ENCODE measurements at places on chromosomes 5 and 9. TPM values are rescaled to one million over a fixed set of nuclear protein-coding genes. Genes with fewer than 3 reads are reported as not detected.

Gene MCIDAS
- polyA plus RNA-seq, result not detected

Gene SPATA31A3
- polyA plus RNA-seq, result not detected

DNA sequence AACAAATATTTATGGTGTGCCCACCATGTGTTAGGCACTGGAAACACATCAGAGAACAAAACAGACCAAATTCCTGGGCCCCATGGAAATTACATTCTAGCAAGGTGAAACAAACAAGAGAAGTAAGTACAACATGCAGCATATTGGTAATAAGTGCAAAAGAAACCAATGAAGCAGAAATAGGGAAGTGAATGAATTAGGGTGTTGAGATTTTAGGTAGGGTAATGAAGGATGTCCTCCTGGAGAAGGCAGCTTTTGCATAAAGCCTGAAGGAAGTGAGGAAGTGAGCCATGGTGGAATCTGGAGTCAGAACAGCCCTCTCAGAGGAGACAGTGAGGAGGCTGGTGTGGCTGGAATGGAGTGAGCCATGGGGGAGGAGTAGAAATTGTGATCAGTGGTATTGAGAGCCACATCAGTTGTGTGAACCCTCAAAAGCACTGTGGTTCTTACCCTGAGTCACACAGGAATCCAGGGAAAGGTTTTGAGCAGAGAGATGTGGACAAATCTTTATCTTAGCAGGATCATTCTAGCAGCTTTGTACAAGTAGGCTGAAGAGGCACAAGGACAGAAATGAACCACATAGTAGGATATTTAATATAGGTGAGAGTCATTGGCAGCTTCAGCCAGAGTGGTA, 52.7 kb upstream of the ARL15 start:
- DNase-seq, result no peak

DNA sequence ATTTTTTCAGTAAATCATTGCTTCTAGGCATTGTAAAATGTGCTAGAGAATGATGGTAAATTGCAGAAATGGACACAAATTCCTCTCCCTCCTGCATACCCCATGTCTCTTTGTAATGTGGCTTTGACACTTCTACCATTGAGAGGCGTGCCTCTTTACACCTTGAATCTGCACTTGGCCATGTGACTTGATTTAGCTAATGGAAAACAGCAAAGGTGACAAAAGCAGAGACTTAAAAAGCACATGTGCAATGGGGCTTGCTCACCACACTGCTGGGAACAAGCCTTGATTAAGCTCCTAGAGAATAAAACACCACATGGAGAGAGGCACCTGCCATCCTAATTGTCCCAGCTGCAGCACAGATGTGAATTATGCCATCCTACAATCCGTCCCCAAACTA, 69.9 kb upstream of the NAA35 start:
- DNase-seq, result no peak

Measured in left renal pelvis (tissue), 4 donors.